ENCODE measurements at places on chromosomes 4 and X.

DNA sequence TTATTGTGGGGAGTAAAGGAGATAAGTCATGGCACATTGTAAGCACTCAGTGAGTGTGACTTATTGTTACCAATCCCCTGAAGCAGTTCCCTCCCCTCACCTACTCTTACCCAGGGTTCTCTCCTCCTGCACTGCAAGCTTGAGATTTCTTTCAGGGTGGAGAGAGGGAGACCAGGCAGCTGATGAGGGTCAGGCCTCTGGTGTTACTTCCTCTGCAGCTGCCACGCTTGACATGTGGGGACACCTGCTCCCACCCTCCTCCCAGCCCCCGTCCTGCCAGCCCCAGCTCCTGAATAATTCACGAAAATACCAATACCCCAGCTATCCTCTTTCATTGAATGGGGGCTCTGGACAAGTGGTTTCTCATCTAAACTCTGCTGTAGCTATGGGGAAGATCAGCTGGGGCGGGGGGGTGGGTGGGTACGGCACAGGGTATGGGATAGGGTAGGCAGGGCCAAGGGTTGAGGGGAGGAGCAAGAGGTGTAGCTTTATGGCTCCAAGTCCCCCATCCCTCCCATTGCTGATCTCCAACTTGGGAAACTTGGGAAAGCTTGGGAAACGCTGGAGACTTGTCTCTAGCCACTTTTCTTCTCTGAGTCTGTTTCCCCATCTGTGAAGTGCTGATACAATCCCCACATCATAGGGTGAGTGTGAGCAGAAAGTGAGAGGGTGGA, 148.5 kb upstream of the PJA1 start:
- no peak for DNase-seq

DNA sequence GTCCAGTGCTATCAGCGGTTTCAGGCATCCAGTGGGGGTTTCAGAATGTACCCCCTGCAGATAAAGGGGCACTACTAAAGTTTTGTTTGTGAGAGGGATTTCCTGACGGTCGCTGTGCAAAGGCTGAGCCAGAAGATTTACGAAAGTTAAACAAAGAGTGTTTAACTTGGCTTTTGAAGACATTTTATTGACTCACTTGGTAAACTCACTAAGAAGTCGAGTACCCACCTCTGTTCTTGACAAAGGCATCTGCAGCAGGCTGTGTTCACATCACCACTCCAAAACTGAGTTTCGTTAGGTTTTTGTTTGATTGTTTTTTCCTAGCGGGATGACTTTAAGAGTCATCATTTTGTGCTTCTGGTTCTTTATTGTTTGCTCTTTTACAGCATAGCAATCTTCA, 143.9 kb upstream of the TBL1X start:
- no peak for DNase-seq

DNA sequence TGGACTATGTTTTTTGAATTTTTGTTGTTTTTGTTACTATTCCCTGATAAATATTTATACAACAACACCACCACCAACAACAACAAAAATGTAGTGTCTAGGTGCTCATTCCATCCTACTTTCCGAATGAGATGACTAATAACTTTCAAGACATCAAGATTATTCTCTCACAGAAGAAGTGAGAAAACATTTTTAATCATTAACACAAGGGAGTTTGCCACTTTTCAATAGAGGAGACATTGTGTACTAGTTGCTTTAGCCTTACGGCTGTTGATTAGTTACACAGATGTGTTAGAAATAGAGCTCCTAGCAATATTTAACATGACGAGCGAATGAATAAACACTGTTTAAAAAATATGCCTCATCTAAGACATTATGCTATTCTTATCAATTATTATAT, 898.8 kb downstream of the C4orf33 start:
- no peak for DNase-seq

- no peak for DNase-seq
Measured at GRCh38 chrX:118631586-118631985, 95.8 kb upstream of the IL13RA1 start.

DNA sequence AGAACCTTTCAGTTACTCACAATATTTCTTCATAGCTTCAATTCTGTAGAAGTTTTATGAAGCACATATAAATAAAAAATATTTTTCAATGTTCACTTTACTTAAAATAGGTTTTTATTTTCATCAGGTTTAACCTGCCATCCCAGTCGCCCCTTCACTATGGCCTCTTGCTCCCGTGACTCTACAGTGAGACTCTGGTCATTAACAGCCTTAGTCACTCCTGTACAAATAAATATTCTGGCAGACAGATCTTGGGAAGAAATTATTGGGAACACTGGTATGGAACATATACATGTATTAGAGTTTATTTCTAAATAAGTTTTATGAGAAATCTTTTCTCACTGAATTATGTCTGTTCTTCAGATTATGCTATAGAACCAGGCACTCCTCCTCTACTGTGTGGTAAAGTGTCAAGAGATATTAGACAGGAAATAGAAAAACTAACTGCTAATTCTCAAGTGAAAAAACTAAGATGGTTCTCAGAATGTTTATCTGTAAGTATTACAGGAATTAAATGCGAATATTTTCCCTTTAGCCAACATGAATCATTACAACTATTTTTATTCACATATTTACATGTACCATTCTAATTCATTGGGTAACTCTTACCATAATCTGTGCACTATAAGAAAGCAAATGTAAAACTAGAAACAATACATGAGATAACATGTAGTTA, 45.6 kb downstream of the SPATA4 start:
- no peak for DNase-seq

DNA sequence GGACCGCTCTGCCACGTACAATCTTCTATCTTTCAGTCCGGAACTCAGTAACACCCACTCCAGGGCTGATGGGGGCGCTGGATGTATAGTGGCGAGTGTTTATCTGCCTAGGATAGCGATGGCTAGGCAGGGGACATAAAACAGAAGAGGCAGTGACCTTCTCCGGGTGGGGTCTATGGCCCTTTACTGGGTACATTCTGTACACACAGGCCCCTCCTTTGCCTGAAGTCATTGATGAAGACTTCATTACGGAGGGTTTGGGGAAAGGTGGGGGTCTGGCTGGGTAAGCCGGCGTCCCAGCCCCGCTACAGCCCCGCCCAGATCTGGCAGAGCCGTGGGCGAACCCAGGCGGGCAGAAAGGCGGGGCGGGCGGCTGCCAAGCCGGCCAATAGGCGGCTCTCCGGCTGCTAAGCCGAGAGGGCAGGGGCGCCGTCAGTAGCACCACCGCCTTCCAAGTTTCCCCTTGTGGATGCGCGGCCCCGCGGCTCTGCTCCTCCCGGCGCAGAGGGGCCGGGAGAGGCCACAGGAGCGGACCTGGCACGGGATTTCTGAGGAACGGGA, at the start of gene CHST7:
CHST7 (plus strand) TSS at position 435 of the 561 bp plus-strand sequence. CDS start 167 bp downstream, outside the sequence.
- DNase-seq, result no peak

DNA sequence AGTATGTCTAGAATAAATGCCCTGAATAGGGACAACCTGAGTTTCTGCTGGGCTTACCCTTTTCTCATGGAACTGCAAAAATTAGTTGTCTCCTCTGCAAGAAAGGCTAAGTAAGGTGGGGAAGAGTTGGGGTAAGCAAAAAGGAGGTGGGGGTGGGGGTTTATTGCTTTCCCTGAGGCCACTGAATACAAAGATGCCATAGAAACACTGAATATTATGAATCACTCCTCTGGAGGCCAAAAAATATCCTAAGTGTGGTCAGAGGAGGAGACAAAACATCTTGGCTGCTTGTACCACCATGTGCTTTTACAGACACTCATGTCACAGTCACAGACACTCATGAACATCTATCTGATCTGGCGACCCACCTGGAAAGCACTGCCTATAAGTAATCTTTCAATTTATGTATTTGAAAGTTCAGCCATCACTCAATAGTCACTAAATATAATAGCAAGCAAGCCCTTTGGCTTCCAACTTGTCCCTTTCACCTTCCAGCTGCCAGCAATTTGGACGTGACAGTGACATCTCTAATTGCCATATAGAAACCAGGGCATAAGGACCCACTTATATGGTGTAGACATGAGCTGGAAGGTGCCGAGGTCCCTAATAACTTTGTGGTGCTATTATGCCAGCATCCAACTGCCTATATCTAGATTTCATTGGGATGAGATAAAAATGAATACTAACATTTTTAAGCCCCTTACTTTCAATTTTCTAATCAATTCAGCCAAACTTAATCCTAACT, 122.7 kb upstream of the CBR4 start:
- DNase-seq, result no peak

All from stimulated activated CD8-positive, alpha-beta memory T cell treated with anti-CD3 and anti-CD28 coated beads, Interleukin-15, amount 100 ng/mL, for 24 hours (primary cell).